ENCODE measurements at places on chromosomes 11 and 22. TPM values are rescaled to one million over a fixed set of nuclear protein-coding genes. Genes with fewer than 3 reads are reported as not detected.

- no peak for DNase-seq
Observed at GRCh38 chr11:34886609-34887008, 29.6 kb downstream of the APIP start.

GRCh38 chr22:26547426-26547825 is 35.2 kb upstream of the TFIP11 start:
- no peak for DNase-seq

GRCh38 chr22:16828876-16829275 is 3.7 kb upstream of the XKR3 start:
- no peak for DNase-seq

GRCh38 chr22:17258015-17258787 is 39.0 kb upstream of the ADA2 start:
- DNase-seq: peak; percentile 72

GRCh38 chr11:115321605-115322289 is 182.5 kb downstream of the CADM1 start:
- no peak for DNase-seq

DNA sequence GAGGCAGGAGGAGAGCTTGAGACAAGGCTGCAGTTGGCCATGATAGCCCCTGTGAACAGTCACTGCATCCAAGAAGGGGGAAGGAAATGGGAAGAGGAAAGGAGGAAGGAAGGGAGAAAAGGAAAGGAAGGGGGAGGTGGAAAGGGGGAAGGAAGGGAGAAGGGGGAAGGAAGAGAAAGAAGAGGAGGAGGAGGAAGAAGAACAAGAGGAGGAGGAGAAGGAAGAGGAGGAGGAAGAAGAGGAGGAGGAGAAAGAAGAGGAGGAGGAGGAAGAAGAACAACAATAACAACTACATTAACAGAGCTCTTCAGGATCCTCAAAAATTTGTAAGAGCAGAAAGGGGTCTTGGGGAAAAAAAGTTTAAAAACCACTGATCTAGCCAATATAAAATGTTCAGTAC is 5.2 kb downstream of the RAB6A start:
- no peak for DNase-seq

BARX2 gene
- total RNA-seq: not detected

LRRC74B gene
- total RNA-seq: not detected

Data from H4 (cell line).